Hematopoietic multipotent progenitor cell treated with erythropoietin and hydrocortisone succinate and interleukin-3 and kit ligand, for 17 days (in vitro differentiated cells): ENCODE measurements at places on chromosomes 5 and 9.
A peak's percentile ranks its signal among the peaks of the same experiment; 100 is the strongest.

DNA sequence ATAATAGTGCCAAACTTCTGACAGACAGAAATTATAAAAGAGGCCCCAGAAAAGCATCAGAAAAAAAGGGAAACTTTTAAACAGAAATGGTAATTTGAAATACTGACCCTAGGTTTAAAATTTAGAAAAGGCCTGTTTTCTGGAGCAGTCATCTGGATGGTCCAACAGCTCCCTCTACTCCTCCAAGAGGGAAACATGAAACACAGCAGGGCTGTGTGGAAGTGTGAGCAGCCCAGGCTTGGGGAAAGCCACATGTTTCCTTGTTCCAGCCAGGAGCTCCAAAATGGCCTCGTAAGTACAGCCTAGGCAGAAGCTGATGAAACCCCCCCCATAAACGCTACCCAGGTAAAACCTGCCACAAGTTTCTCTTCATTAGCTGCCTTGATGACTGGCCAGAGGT lies 499.3 kb upstream of the ADAMTS16 start:
- no peak for DNase-seq

GRCh38 chr9:29160763-29161353 lies 1587.6 kb upstream of the C9orf72 start:
- DNase-seq: no peak

- DNase-seq: peak; percentile 52
Measured at GRCh38 chr5:54217826-54218503, 92.4 kb downstream of the ARL15 start.

DNA sequence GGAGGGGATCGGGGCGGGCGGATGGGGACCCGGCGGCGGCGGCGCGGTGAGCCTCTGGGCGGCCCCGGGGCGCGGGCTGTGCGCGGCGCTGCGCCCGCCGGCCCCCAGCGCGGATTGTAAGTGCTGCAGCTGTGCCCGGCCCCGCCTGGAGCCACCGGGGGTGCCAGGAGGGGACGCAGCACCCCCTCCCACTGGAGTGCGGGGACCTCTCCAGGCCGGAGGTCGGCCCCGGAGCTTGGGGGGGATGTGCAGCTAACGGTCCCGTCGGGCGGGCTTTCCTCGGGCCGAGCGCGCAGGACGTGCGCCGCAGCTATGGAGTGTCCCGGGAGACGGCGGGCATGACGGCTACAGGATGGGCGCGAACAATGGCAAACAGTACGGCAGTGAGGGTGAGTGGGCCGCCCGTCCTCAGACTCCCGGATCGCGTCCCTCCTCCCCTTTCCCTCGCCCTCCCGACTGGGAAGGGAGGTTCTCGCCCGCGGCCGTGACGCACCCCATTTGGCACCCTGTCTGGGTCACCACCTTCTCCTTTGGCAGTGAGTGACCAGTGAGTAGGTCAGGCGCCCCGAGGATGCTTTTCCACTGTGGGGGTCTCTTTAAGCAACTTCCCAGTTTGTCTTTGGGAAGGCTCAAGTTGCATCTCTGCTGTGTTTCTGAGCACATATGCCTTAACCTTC lies 483 bp downstream of the FBXL7 start:
- DNase-seq: no peak

DNA sequence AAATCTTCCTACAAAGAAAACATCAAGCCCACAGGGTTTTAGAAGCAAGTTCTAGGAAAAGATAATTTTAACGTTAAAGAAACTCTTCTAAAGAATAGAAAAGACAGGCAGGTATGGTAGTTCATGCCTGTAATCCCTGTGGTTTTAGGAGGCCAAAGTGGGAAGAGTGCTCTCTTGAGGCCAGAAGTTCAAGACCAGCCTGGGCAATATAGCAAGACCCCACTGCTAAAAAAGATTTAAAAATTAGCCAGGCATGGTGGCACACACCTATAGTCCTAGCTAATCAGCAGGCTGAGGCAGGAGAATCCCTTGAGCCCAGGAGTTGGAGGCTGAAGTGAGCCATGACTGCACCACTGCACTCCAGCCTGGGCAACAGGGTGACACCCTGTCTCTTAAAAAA lies 193.3 kb downstream of the MLLT3 start:
- DNase-seq: no peak

- DNase-seq: no peak
Measured at GRCh38 chr9:98538203-98538602, 170.5 kb downstream of the GABBR2 start.

DNA sequence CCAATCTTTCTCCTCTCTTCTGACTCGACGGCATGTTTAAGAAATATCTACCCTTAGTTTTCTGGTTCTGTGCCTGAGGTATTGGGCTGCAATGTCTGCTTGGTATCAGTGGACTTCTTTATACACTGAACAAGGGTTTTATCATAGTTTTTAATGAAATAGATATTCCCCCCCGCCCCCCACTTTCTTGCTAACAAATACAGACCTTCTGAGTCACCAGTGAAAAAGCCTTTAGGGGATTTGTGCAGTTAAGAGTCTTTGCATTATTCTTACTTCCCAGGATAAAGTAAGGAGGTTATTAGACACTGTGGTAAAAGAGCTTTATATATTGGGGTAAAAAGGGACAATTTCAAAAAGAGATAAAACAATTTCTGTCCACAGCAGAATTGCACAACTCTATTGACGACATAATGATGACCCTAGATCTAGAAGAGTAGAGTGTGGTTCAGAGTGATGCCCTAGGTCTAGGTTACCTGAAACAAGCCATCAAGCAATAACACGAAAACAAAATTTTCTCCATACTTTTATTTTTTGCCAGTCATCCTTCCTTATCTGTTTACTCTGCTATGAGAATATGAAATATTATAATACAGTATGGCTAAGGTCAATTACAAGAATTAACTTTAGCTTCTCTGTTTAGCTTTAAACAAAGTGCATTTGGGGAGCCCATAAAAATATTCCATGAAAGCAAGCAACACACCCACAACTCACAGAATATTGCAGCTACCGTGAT lies 110.7 kb downstream of the PLK2 start:
- no peak for DNase-seq

DNA sequence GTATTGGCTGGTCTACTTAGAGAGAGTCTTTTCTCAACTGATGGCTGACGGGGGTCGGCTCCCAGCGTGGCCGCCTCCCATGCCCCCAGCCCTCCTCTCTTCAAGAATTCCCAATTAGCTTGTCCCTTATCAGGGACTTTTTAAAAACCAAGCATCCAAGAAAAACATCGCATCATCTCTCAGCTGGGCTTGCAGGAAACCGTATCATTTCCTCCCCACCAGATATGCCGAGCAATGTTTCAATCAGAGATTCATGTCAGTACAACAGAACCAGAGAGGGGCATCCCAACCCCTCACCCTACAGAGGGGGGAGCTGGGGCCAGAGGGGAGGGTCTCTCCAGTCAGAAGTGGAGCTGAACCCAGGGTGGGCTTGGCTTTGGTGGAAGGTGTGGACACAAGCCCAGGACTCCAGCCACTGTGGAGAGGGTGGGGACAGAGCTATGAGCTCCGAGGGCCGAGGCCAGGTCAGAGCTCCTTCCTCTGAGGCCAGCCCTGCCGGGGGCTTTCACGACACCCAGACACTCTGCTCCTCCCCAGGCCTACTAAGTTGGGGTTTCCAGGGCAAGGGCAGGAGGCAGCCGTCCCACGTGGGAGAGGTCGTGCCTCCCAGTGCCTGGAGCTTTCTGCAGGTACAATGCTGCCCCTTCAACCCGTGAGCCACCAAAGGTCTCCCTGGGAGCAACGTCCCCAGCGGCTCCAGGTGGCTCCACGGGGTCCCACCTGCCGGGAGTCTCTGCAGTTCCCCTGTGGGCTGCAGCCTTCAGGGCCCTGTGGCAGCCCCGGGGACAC lies 39.0 kb upstream of the TMEM250 start:
- no peak for DNase-seq

GRCh38 chr9:127768698-127769097 lies 9.8 kb downstream of the SH2D3C start:
- DNase-seq: no peak

GRCh38 chr5:98787131-98787719 lies 13.8 kb downstream of the RGMB start:
- no peak for DNase-seq

- peak; percentile 50 for DNase-seq
Measured at GRCh38 chr9:134326724-134327601, 708 bp downstream of the RXRA start.

GRCh38 chr9:112341730-112342129 lies 8.3 kb upstream of the PTBP3 start:
- DNase-seq: no peak

GRCh38 chr9:127500399-127500798 lies 49.1 kb downstream of the LRSAM1 start:
- DNase-seq: no peak

- DNase-seq: no peak
Measured at GRCh38 chr5:61965490-61965889, 340.5 kb upstream of the KIF2A start.
